HS-27A (cell line): ENCODE measurements at places on chromosomes 16 and 17.

GRCh38 chr16:30780021-30780420, 7.0 kb downstream of the ZNF629 start:
- DNase-seq = no peak

DNA sequence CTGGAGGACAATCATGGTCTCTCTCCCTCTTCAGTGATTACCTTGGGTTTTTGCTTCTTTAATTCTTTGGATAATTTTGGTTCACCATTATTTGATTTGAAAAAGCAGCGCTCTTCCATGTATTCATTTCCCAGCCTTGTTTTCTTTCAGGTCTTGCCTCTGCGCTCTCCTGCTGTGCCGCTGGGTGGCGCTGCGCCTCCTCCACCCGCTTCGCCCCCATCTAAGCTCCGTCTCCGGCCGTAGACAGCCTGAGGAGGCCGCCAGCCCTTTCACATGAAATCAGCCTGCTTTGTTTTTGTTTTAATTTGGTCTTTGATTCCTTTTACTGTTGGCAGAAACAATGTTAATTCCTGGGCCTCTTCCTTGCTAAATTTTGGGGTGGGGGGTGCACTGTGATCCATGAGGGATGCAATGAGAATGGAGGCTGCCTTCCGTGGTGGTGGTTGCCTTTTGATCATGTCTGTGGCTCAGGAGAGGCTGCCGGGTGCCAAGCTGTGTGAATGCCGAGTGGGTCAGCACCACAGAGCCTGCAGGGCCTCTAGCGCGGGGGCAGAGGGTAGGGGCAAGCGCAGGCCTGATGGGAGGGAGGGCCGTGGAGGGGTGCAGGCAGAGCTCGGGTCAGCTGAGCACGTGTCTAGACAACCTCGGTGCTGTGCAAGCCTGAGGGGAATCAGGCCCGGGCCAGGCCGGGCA, 64.1 kb downstream of the PLD6 start:
- no peak for DNase-seq

DNA sequence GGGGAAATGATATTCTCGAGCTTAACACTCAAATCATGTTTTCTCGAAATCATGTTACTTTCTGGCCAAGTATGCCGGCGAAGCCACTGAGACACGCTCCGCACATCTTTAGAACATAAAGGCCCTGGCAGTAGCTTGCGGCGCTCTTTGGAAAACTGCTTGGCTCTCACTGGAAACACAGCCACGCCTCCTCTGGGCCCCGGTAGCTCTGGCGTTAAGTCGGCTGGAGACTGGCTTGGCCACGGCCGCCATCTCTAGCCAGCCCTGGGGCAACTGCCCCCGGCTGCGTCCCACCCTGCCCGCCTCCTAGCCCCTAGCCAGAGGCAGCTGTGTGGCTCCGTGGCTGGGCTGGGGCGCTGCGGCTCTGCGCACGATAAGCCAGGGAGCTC, 9.2 kb upstream of the BAIAP2 start:
- DNase-seq = no peak

DNA sequence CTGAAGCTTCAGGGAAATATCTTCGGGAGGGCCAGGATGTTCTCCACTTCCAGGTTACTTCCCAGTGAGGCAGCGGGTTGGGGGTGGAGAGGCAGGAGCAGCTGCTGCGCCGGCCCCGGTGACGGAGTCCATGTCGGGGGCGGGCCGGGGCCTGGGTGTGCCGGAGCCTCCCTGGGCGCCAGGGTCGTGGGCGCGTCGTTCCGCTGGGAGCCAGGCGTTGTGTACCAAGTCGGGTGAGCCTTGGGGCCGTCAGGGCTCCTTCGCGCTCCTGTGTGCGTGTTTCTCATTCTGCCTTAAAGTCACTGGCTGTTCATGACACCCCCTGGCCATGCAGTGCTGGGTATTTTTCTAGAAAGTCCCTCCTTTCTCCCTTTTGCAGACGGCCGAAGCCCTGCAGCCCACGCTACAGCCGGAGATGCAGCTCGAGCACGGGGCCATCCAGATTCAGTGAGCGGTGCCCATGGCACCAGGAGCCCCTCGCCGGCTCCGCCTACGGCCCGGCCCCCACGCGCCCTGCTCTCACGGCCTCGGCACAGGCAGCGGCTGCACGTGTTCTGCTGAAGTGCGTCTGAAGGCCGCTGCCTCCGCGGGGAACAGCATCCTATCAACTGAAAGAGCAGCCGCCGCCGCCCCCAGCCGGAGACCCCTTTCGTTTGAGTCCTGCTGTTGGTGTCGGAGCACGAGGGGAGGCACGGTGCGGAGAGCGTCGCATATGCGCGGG, 125.1 kb downstream of the BANP start:
- DNase-seq = no peak

- DNase-seq = peak; percentile 66
Measured at GRCh38 chr16:30741461-30741914, 6.7 kb upstream of the PHKG2 start.

- no peak for DNase-seq
Measured at GRCh38 chr17:34437188-34437587, 74.2 kb upstream of the CCL1 start.

- DNase-seq = no peak
Measured at GRCh38 chr16:12646490-12647274, 157.0 kb downstream of the CPPED1 start.

- DNase-seq = no peak
Measured at GRCh38 chr16:57675741-57676551, 7.8 kb downstream of the ADGRG3 start.

DNA sequence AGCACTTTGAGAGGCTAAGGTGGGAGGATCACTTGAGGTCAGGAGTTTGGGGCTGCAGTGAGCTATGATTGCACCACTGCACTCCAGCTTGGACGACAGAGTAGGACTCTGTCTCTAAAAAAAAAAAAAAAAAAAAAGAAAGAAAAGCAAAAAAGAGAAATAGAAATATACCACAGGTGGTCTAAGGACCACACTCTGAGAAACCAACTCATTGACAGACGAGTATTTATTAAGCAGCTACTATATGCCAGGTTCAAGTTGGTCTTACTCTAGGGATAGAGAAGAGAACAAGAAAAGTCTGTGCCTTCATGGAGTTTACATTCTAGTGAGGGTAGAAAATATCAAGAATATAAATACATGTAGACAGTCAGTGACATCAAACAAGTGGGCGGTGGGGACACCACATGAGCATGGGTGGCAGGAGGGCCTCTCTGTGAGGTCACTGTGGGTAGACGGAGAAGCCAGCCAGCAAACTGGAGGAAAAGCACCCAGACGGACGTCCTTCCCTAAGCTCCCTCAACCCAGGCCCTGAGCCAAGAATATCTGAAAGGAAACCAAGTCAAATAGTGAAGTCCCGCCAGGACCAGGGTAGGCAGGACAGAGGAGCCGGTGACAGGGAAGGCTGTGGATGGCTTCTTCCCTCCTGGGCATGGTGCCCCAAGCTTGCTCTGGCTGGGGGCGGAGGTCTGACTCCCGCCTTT, 4.7 kb downstream of the CDIPT start:
- DNase-seq = no peak

DNA sequence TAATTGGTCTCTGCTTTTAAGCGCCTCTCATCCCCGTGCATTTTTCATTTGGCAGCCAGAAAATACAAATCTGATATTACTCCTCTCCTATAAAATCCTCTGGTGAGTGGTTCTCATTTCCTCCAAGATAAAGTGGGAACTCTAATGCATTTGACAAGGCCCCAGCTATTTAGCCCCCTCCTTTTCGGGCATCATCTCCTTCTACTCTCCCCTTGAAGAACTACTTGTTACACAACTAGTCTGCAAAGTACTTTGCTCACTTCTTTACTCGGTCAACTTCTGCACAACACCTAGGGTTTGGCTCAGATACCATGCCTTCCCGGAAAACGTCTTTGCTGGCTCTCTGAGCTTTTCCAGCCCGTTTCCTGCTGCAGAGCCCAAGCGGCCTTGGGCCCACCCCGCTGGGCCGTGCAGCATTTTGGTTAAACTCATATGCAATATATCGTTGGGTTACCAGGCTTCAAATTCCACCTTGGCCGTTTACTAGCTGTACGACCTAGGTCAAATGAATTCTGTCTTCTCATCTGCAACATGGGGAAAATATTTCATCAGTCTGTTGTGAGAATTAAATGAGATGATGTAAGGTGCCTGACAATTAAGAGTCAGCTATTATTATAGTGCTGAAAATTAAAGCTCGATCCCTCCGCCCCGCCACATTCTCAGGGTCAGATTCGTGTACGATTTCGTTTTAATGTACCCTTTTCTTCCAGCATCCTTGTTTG, 883 bp upstream of the TAF15 start:
- DNase-seq = no peak

GRCh38 chr16:87575027-87575804, 27.1 kb upstream of the JPH3 start:
- no peak for DNase-seq

DNA sequence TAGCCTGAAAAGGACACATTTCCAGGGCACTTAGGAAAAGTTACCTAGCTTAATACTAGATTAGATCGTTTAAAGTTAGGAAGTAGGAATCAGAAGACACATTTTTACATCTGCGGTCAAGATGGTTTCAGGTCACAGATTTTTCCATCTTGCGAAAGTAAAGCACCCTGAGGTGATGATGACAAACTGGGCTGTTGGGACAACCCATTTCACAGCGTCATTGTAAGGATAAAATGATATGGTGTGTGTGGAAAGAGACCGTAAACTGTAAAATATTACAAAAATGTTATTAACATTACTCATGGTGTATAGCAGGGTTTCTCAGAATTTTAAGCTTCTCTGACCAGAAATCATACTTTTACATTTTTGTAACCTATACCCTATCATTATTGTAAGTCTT, 10.1 kb upstream of the MAP2K6 start:
- DNase-seq = peak; percentile 15

- no peak for DNase-seq
Measured at GRCh38 chr17:50956750-50957523, 90.8 kb upstream of the TOB1 start.

GRCh38 chr16:65121870-65122723, at the start of gene CDH11:
Gene CDH11 (minus strand): TSS chr16:65122063. CDS start chr16:65004869, 117,194 bp downstream.
- no peak for DNase-seq

DNA sequence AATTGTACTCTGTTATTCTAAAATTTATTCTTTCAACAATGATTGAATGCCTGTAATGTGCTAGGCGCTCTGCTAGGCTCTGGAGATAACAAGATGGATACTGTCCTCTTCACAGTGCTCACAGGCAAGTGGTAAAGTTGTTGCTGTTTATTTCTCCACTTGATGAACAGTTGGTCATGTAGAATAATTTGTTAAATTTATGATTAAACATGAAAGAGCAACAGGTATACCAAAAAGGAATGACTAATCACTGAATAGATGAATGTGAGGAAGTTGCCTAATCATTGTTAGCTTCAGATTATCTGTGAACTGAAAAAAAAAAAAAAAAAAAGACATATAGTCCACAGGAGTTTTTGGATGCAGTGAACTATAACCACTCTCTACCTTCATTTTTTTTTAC, 62.3 kb downstream of the NFATC3 start:
- DNase-seq = no peak

GRCh38 chr17:8408371-8408770, 10.7 kb upstream of the RNF222 start:
- no peak for DNase-seq

GRCh38 chr17:68255731-68256538, 8.1 kb downstream of the AMZ2 start:
- no peak for DNase-seq

DNA sequence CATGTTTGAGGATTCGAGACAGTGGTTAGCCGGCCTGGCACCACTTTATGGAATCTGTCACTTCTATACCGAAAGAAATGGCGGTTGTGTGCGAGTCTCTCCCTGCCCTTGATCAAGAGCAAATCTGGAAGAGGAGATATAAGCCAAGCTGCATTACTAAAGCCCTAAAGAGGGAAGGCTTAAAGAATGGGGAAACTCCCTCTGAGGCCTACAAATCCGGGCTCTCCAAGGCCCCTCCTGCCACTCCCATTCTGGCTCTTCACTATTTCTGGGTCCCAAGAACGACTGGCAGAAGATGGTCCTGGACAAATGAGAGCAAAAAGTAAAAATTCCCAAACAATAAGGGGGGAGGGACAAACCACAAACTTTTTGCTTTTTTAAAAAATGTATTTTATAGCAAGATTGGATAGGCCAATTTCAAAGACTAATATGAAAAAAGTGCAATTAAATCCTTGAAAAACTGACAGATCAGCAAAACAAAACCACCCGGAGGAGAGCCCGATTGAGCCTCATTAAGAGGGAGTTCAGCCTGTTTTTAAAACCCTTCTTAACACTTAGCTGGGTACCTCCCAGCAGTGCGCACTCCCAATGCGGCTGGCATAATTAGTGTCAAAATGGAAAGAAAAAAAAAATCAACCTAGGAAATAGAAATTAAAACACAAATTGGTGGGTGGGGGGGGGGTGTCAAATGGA, 193.5 kb downstream of the ZFHX3 start:
- DNase-seq = no peak

DNA sequence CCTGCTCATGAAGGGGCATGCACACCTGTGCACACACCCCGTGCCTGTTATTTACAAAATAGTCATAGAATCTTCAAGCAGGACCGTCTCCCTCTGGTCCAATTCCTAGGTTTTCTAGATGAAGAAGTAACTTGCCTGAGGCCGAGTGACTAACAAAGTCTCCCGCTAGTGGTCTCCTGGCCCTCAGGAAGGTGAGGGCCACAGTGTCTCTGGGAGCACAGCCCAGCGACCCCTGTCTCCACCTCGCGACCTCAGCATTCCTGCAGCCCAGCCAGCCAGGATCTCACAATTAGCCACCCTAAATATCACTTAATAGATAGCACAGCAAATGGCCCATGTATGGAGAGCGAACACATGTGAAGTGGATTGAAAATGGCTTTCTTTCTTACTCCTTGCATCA, 30.5 kb upstream of the CACNG1 start:
- no peak for DNase-seq

- no peak for DNase-seq
Measured at GRCh38 chr16:55661941-55662643, 6.3 kb downstream of the SLC6A2 start.

DNA sequence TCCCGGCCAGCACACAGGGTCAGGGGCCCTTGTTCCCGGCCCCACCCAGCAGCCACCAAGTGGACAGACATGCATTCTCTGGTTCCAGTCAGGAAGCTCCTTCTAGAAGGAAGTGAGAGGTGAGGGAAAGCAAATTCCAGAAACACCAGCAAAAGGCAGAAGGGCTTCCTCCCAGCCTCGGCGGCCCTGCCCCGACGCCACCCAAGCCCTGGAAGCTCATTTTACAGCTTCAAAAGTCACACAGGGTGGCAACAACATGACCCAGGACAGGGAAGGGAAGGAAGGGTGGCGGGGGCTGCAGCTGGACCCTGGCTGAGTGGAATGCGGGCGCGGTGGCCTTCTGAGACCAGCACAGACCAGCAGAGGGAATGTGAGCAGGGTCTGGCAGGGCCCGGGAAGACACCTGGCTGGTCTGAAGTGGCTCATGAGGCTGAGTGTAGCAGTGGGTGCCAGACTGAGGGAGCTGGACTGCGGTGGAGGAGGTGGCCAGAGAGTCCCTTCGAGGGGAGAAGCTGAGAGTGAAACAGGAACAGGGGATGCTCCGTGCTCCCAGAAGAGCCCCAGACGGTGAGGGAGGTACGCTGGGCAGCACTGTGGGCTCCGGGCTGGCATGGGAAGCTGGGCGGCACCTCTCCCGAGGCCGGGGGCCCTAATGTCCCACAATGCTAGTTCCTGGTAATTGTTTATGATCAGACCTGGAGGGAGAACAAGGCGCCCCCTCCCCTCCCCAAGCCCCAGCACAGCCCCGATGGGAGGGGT, 1.9 kb upstream of the UNC13D start:
- DNase-seq = no peak
